ENCODE measurements at places on chromosomes 4 and X.

GRCh38 chr4:147539959-147540358, 59.1 kb downstream of the EDNRA start:
- DNase-seq = no peak

DNA sequence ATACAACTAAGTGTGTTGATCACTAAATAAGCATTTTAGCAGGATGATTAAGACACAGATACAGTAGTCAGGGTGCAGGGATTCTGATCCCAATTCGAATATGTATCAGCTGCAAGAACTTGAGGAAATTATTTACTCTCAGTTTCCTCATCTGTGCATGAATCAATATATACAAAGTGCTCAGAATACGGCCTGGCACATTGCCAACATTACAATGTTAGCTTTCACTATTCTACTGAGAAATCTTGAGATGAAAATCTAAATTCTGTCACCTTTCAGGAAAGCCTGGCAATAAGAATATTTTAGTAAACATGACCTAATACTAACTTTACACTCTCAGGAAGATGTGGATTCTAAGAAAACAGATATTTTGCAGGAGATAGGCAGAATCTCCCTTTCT, 1001.6 kb upstream of the IGFBP7 start:
- DNase-seq = no peak

- DNase-seq = no peak
Measured at GRCh38 chrX:44731160-44731559, 112.7 kb upstream of the DUSP21 start.

GRCh38 chr4:72216539-72217277, 184.9 kb downstream of the NPFFR2 start:
- no peak for DNase-seq

- no peak for DNase-seq
Measured at GRCh38 chrX:1754077-1754476, 139.2 kb downstream of the ASMT start.

DNA sequence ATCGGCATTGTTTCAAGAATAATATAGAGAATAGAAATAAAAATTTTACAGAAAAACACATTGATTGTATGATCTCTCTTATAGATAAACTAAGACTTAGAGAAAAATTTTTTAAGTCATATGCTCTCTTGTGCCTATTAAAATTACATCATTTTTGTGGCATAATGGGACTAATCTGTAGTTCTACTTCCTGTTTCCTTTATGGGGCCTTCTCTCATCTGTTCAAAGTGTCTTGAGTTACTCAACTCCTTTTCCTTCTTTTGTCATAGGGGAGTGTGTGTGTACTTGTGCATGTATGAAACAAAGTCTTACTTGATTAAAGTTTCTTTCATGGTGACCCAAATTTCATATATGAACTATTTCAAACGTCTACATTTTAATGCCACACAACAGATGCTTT, 1448.9 kb upstream of the TENM3 start:
- DNase-seq = no peak

DNA sequence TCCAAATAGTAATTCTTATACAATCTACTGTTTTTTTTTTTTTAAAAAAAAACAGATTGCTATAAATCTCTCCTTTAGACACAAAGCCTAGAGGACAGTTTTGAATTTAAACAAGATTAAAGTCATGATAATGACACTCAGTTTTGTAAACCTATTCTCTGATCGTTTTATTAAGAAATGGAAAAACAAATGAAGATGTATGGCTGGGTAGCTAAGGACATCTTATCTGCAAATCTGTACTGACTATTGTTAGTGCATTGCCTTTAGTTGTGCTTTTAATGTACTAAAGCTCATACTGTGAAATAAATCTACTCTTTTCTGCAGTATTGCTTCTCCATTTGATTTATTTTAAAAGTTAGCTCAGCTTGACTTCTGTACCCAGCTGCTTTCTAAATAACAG, 155.0 kb downstream of the UNC5C start:
- no peak for DNase-seq

DNA sequence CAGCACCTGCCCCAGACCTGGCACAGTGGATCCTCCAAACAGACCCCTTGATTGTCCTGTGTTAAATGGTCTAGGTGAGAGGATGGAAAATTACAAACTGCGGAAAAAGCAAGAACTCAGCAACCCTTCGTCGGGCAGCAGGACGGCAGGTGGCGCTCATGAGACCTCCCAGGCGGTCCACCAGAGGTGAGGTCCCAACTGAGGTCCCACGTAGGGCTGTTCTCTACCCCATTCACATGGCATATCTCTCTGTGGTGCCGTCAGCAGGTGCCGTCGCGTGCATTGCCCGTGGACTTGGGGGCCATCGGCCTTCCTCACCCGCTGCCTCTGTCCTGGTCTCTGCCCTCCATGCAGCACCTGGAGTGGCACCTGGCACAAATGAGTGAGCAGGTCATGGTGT, 88.2 kb downstream of the CRMP1 start:
- DNase-seq = no peak

- DNase-seq = no peak
Measured at GRCh38 chr4:19725130-19725529, 526.6 kb upstream of the SLIT2 start.

DNA sequence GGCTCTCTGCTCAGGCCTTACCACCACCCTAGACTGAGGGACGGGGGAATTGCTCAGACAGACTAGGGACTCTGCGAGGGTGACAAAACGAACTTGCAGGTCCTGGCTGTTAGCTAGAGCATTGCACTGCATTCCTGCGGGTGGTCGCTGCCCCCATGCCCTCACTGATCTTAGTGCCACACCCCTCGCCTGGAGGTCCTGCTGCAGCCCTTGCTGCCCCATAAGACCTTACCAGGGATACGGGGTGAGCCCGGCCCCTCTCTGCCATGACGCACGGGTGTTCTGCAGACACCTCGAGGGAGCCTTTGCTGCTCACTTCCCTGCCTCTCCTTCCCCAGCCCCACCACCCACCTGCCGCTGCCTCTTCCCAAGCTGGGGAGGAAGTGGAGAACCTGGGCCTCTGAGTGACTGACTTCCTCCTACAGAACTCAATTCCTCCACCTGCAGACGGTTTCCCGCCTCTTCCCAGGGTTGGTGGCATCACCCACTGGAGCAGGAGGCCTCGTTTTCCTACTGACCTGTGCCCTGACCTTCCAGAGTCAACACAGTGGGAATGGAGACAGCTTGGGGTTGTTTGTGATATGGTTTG, 19.8 kb upstream of the TBC1D14 start:
- no peak for DNase-seq

- no peak for DNase-seq
Measured at GRCh38 chrX:148552775-148553174, 52.4 kb downstream of the AFF2 start.

DNA sequence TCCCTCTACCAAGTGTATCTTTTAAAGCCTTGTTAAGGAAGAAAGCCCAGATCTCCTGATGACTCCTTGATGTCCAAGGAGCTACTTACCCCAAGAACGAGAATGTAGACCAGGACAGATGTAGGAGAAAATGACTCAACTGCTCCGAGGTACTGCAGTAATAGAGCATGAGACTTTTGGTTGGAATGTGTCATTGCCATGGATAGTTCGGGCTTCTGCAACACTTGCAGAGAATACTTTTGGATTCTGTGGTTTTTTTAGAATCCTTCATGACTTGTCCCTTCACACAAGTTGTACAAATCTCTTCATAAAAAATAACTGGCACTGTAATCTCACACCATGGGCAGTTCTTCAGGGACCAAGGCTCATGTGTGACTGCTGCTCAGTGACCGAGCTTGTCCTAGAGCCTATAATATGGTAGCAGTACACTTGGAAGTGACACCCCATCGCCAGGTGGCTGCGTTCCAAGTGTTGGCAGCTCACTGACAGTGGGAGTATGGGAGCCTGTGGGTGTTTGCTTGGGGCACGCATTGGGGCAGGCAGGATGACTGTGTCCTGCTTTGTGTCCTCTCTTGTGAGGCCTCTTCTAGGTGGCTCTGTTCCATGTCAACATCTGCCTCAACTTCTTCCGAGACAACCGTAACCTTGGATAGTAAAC, 87.9 kb upstream of the WDR1 start:
- no peak for DNase-seq

DNA sequence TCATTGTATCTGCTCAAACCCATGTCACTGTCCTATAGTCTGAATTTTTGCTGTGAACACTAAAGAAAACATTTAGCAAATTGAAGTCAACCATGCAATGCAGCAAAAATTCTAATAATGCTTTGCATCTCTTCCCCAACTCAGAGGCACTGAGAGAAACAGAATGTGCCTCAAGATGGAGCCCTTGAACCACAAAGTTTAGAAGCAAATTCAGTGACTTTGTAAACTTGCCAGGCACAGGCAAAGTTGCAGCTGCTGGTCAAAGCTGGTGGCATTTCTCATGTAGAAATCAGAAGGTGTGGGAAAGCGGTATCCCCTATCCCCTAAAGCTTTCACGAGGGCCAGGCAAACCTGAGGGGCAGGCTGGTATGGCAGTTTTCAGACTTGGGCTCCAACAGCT, 121.7 kb upstream of the DIPK2B start:
- DNase-seq = no peak

GRCh38 chrX:11996810-11997209, 141.5 kb upstream of the FRMPD4 start:
- no peak for DNase-seq

- no peak for DNase-seq
Measured at GRCh38 chrX:13195340-13195739, 124.5 kb downstream of the ATXN3L start.

GRCh38 chr4:184662236-184662635, 12.7 kb downstream of the PRIMPOL start:
- no peak for DNase-seq

DNA sequence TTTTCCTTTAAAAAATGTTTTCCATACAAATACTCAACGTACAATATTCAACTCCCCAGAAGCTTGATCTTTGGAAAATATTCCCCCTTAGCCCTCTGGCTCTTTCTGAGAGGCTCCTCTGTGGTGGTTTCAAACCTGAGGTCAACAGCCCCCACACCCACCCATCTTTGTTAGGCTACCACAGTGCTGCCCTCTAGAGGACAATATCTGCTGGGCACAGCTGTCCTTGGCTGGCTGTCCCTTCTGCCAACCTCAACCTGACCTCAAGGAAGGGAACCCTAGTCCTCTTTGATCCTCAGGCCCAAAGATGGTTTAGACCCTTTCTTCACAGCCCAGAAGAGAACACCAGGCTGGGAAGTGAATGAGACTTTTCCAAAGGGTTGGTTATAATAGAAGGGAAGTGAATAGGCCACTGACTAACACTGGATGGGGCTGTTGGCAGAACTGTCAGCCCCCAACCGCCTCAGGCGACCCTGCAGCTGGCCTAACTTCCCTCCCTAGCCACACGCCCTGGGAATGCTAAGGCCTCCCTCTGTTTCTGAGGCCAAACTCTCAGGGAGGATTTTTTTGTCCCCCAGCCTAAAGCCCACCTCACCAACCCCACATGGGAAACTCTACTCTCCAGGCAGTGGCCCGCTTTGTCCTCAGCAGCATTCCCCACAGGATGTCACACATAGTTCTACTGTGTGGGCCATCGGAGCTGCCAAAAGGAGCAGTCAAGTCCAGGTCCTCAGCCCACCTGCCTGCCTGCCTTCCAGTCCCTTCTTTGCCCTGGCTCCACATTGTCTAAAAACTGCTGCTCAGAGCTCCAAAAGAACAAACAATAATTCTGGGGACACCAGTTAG, 34.3 kb downstream of the NYX start:
- no peak for DNase-seq

DNA sequence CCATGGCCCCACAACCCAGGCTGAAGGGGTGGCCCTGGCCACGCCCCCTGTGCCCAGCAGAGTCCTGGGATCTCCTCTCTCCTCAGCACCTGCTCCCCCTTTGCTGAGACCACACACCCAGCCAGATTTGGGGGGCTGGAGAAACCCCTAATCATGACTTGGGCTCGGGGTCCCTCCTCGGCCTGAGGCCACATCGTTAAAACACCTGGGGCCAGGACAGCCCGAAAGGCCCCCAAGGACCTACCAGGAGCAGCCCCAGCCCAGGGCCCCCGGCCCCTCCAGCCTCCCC, 116.7 kb downstream of the FAM53A start:
- DNase-seq = no peak

- no peak for DNase-seq
Measured at GRCh38 chr4:128031756-128032384, 29.2 kb upstream of the LARP1B start.

DNA sequence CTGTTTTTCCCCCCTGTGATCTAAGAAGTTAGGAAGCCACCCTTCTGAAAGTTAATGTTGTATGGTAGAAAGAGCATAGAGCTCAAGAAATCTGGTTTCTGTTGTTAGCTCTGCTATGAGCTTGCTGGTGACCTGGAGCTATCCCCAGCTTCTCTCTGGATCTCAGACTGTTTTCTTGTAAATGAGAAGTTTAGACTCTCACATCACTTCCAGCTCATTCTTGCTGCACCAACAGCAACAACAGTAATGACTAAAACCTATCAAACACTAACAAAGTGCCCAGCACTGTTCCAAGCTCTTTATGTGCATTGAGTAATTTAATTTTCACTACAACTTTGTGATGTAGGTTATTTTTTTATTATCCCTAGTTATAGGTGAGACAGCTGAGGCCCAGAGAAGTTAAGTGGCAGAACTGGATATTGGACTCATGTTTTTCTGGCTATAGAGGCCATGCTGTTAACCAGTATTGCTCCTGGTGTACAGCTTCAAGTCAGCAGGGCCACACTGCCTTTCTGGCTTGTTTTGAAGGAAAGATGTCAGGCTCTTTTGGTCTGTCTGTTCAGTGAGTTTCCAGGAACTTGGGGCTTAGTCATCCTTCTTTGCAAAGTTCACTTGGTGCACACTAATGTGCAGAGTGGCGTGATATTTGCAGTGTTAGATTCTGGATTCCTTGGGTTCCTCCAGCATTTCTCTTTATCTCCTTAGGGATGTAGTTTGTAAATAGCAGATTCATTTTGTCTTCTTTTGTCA, 27.8 kb upstream of the TMEM164 start:
- DNase-seq = no peak

DNA sequence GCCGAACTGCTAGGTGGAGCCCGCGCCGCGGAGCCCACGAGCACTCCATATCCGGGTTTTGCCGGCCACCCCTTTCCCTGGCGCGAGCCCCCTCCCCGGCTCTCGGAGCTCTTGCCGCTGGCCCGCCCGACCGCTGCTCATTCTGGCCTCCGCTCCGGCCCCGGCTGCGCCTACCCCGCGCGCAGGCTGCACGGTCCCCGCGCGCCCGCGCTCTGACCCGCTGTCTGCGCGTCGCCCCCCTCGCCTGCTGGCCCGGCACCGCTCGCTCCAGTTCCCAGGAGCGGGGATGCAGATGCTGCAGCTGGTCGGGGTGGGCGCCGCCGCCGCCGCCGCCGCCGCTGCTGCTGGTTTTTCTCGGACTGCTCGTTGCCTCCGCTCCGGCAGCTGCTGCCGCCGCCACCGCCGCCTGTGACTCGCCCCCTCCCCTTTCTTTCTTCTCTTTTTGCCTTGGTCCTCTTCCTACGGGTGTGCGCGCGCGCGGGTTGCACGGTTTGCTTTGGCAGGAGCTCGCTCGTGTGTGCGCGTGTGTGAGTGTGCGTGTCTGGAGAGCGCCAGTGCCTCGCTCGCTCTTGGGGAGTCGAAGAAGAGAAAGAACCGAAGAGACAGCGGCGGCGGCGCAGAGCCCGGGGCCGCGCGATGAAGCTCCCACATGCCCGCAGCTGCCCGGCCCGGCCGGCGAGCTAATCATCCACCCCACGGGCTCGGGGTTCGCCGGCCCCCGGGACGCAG, at the start of gene ADGRL3:
Gene ADGRL3, plus strand, starts transcription at position 140 of the 729 bp plus-strand sequence.
- no peak for DNase-seq

All from stimulated activated CD8-positive, alpha-beta memory T cell treated with anti-CD3 and anti-CD28 coated beads, Interleukin-4, amount 100 ng/mL, for 24 hours (primary cell).